Breast epithelium (tissue), 4 donors: ENCODE measurements at places on chromosomes 7 and 10. TPM values are rescaled to one million over a fixed set of nuclear protein-coding genes. Genes with fewer than 3 reads are reported as not detected.

The MSMB gene
- total RNA-seq: 7.2 TPM

The ABI1 gene
- total RNA-seq: 75.7 TPM

The MYH16 gene
- total RNA-seq: not detected

The TRIM50 gene
- not detected for total RNA-seq

- DNase-seq: no peak
- no peaks in the 10 kb centered on the region for H3K36me3 ChIP-seq
- no peaks in the 10 kb centered on the region for H3K4me1 ChIP-seq
Measured at GRCh38 chr10:51574248-51575048, 124.9 kb downstream of the CSTF2T start.

DNA sequence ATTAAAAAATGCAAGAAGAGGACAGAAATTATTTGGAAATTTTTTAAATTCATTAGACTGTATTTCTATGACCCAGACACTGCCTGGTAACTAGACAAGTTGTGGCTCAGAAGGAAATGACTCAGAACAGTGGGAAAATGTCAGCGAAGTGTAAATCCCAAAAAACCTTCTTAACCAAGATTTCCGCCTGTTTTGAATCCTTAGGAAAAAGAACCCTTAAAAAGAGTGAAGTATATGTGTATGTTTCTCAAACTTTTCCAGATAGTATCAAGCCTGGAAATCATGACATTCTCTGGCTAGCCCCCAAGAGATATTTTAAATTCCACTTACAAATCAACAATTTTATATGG lies 42.7 kb upstream of the PLXNA4 start:
- H3K4me3 ChIP-seq: no peak overlapping the region
- no peak overlapping the region for H3K27ac ChIP-seq
- DNase-seq: no peak
- H3K27me3 ChIP-seq: no peaks in the 10 kb centered on the region

DNA sequence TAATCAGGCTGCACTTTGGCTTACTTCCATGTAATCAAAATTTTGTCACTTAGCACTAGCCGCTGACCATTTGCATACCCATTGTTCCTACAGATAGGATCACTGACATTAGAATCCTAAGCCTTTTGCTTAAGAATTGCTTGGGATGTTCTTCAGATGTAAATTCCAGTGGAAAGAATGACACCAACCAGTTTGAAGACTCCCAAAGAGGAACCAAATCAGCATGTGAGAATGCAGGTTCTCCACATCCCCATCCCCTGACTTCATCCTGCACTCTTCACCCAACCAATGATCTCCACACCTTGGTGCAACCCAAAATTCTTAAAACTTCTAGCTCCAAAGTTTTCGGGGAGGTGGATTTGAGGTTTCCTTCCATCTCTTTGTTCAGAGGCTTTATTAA lies 345.6 kb downstream of the GPAM start:
- no peaks in the 10 kb centered on the region for H3K36me3 ChIP-seq
- no peak for DNase-seq
- H3K27me3 ChIP-seq: no peaks in the 10 kb centered on the region
- no peak overlapping the region for H3K4me3 ChIP-seq
- no peaks in the 10 kb centered on the region for H3K4me1 ChIP-seq

DNA sequence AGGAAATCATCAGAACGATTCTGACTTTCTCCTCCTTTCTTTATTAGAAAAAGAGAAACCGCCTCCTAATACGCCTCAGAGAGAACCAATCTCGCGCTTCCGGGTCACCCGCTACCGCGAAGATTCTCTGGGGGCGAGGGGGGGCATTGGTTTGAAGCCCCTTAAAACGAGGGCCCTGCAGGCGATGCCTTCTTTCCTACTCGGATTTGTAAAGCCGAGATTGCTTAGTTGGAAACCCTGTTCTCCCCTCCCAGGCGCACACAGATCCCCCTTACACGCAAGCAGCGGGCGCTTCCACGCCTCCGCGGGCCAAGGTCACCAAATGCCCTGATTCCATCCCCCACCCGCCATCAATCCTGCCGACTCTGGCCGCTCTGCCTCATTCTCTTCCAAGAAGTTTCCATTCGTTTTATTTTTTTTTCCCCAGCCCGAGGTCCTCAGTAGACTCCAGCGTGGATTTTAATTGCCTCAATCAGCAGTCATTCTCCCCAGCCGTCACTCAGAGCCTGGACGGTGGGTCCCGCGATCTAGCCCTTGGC lies 1.1 kb upstream of the GAD2 start:
- DNase-seq: no peak
- H3K4me3 ChIP-seq: no peak overlapping the region
- H3K27ac ChIP-seq: no peak overlapping the region
- H3K36me3 ChIP-seq: no peaks in the 10 kb centered on the region

DNA sequence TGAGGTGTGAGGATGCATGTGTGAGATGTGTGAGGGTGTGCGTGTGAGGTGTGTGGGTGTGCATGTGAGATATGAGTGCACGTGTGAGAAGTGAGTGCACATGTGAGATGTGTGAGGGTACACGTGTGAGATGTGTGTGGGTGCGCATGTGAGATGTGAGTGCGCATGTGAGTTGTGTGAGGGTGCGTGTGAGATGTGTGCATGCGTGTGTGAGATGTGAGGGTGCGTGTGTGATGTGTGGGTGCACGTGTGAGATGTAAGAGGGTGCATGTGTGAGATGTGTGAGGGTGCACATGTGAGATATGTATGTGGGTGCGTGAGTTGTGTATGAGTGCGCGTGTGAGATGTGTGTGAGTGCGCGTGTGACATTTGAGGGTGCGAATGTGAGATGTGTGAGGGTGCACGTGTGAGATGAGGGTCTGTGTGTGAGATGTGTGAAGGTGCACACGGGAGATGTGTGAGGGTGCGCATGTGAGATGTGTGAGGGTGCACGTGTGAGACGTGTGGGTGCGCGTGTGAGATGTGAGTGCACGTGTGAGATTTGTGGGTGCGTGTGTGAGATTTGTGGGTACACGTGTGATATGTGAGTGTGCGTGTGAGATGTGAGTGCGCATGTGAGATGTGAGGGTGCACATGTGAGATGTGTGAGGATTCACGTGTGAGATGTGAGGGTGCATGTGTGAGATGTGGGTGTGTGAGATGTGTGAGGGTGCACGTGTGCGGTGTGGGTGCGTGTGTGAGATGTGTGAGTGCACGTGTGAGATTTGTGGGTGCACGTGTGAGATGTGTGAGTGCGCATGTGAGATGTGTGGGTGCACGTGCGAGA lies 30.5 kb downstream of the PPIF start:
- no peaks in the 10 kb centered on the region for H3K4me1 ChIP-seq
- no peaks in the 10 kb centered on the region for H3K36me3 ChIP-seq
- H3K27me3 ChIP-seq: no peaks in the 10 kb centered on the region
- no peak overlapping the region for H3K4me3 ChIP-seq

DNA sequence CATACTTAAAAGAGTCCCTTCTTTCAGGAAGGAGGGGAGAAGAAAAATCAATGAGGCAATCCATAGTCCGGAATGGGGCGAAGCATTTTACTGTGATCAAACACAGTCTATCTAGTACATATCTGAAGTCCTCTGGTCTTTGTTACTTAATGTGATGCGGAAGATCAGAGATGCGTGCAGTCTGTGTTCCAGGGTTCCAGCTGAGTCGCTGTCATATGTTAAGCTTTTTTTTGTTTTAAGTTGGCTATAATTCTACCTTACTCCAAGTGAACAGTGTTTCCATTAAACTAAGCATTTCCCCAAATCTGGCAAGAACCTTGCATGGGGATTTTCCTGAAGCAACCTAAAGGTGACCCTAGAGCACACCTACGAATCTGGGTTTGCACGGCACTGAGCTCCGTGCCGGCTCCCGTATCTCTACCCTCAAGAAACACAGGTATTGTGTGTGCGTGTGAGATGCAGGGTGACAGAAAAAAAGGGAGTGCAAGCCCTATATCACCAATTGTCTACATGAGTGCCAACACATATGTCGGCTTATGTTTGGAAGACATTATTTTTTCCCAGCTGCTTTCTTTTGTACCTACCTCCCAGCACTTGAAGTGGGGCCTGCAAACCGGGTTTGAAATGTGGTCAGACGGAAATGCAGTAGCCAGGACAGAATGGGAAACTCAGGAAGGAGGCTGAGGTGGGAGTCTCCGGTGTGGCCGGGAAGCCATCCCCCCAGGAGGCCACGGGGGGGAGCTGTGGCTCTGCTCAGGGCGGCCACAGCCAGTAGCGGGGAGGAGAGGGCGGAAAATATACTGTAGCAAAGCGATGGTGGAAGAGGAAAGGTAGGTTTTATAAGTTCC lies 435.8 kb upstream of the MGMT start:
- no peaks in the 10 kb centered on the region for H3K36me3 ChIP-seq
- H3K4me3 ChIP-seq: no peak overlapping the region
- no peak for DNase-seq
- no peaks in the 10 kb centered on the region for H3K4me1 ChIP-seq

DNA sequence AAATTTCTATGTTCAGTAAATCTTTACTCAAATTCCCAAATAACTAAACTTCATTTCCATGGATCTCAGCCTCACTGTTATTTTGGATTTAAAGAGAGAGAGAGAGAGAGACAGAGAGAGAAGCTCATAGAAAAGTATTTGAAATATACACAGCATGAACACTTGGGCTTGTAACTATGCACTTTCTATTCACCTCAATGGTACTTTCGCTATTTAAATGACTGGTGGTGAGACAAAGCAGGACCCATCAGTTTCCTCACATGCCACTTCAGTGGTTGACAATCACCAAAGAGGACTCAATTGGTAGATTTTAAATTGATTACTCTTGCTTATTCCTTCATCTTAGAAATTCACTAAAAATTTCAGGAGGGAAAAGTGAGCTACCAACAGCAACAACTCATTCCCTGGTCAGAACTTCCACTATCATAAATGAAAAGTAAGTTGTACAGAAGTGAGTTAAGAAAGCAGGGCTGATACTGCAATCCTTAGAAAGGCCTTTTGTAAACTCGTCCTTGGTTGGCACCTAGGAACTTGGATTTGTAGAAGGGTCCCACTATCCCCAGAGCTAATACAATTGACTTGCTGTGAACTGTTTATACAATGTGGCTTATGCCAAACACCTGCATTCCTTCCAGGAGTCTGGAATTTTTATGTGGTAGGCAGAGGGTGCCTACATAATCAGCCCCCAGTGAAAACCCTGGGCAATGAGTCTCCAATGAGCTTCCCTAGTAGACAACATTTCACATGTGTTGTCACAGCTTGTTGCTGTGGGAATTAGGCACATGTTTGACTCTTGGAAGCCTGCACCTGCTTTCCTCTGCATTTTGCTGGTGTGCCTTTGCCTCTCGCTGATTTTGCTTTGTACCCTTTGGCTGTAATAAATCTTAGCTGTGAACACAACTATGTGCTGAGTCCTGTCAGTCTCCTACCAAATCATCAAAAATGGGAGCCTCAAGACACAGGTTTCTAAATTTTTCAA lies 10.8 kb downstream of the ERLIN1 start:
- H3K36me3 ChIP-seq: peaks cover 7% of the 10 kb centered on the region
- H3K4me1 ChIP-seq: no peaks in the 10 kb centered on the region
- H3K4me3 ChIP-seq: no peak overlapping the region
- no peak for DNase-seq
- no peaks in the 10 kb centered on the region for H3K27me3 ChIP-seq

- H3K4me1 ChIP-seq: no peaks in the 10 kb centered on the region
- H3K27ac ChIP-seq: peak overlapping the region; percentile 85
- no peaks in the 10 kb centered on the region for H3K36me3 ChIP-seq
- no peak overlapping the region for H3K4me3 ChIP-seq
- DNase-seq: no peak
- H3K27me3 ChIP-seq: no peaks in the 10 kb centered on the region
Measured at GRCh38 chr10:5291501-5292195, 73.1 kb upstream of the UCN3 start.

DNA sequence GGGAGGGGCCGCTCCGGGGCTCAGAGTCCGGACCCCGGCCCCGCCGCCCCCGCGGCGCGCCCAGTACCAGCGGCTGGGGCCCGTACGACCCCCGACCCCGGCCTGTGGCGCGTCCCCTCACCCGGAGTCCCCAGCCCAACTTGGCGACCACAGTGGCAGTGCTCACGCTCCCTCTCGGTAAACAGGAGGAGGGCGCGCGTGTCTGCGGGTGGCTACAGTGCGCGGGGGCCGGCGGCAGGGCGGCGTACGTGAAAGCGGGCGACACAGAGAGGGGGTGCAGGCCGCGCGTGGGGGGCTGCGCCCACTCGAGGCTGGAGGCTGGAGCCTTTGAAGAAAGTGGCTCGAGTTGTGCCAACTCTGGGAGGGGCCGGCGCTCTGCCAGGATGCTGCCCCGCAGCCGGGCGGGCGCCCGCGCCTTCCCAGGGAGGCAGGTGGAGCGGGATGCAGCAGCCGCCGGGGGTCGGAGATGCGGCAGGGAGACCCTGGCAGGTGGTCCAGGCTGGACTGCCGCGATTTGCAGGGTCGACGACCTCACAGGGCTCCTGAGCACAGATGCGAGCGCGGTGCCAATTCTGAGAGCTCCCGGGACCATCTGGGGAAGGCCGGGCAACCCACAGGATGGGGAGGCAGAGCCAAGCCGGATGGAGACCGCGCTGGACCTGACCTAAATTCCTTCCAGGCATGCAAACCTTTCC lies 655 bp downstream of the PTPRE start:
- H3K4me3 ChIP-seq: peak overlapping the region; percentile 73
- H3K36me3 ChIP-seq: no peaks in the 10 kb centered on the region
- peak overlapping the region; percentile 93 for H3K27ac ChIP-seq
- H3K4me1 ChIP-seq: peaks cover 9% of the 10 kb centered on the region

- no peak overlapping the region for H3K27ac ChIP-seq
- H3K4me1 ChIP-seq: no peaks in the 10 kb centered on the region
- H3K36me3 ChIP-seq: no peaks in the 10 kb centered on the region
- no peak for DNase-seq
- H3K4me3 ChIP-seq: no peak overlapping the region
Measured at GRCh38 chr7:82805527-82805960, 357.1 kb downstream of the PCLO start.

DNA sequence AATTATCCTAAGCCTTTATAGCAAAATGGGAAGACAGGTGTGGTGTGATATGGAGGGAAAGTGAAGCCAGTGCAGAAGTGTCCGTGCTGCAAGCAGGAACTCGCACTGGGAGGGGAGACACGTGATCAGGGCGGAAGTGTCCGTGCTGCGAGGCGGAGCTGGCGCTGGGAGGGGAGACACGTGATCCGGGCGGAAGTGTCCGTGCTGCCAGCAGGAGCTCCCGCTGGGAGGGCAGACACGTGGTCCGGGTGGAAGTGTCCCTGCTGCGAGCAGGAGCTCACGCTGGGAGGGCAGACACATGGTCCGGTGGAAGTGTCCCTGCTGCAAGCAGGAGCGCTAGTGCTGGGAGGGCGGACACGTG lies 40.5 kb upstream of the PRKAR1B start:
- H3K36me3 ChIP-seq: peaks cover 10% of the 10 kb centered on the region
- H3K27ac ChIP-seq: peak overlapping the region; percentile 75
- H3K27me3 ChIP-seq: no peaks in the 10 kb centered on the region
- peak overlapping the region; percentile 45 for H3K4me3 ChIP-seq

- DNase-seq: no peak
- no peaks in the 10 kb centered on the region for H3K4me1 ChIP-seq
- H3K36me3 ChIP-seq: no peaks in the 10 kb centered on the region
- H3K27ac ChIP-seq: no peak overlapping the region
Measured at GRCh38 chr10:62869958-62870357, 53.8 kb upstream of the EGR2 start.

DNA sequence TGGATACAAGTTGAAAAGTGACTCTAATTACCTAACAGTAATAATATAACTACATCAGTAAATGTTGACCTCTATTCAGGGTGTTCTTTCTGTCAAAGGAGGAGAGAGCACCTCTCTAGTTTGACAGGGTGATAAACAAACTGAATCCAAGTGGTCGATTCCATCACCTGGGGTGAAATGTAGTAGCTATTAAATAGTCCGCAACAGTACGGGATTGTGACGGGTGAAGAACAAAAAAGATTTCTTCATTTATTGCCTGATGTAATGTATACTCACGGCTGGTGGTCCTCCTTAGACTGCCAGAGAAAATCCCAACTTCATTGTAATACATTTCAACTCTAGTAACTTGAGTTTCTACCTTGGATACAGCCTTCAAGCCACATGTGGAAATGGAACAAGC lies 292.5 kb upstream of the CELF2 start:
- H3K4me1 ChIP-seq: no peaks in the 10 kb centered on the region
- H3K4me3 ChIP-seq: no peak overlapping the region
- H3K27ac ChIP-seq: no peak overlapping the region
